ENCODE measurements at places on chromosomes 4 and X.

- H3K27me3 ChIP-seq = no peaks in the 10 kb centered on the region
- H3K27ac ChIP-seq = no peak overlapping the region
- no peaks in the 10 kb centered on the region for H3K4me1 ChIP-seq
- no peak overlapping the region for H3K4me3 ChIP-seq
- DNase-seq = no peak
Observed at GRCh38 chrX:1932231-1932630, 317.4 kb downstream of the ASMT start.

DNA sequence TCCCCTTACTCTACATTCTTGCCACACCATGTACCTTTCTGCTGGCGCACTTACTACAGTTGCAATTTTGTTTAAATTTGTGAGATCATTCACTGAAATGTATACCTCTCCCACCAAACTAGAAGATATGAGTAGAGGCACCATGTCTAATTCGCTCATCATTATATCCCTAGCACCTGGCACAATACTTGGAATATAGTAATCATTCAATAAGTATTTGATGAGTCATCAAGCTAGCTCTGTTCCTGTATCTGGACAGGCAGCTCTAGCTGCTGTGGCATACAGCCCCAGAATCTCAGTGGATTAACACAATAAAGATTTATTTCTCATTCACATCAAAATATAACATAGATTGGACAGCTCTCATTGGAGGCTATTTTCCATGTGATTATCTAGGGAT lies 245.9 kb downstream of the IDS start:
- no peaks in the 10 kb centered on the region for H3K36me3 ChIP-seq
- DNase-seq = no peak
- H3K27me3 ChIP-seq = no peaks in the 10 kb centered on the region
- no peak overlapping the region for H3K27ac ChIP-seq
- H3K4me3 ChIP-seq = no peak overlapping the region

DNA sequence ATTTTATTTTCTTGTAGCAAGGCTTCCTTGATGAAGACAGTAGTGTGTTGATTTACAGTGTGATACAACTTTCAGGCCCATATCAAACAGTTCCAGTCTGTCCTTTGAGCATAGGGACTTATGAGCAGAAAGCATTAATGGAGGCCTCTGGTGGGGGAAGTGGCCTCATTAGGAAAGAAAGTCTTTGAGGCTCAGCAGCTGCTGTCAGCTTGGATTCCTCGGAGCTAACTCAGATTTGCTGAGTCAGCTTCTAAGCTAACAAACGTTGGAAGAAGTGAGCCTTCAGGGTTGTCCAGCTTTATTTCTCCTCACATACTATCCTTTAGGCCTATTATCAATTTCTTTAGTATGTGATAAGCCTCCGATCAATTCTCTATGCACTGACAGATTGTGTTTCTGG lies 15.8 kb upstream of the SFRP2 start:
- no peak overlapping the region for H3K27ac ChIP-seq
- no peaks in the 10 kb centered on the region for H3K4me1 ChIP-seq
- no peaks in the 10 kb centered on the region for H3K36me3 ChIP-seq
- no peak overlapping the region for H3K4me3 ChIP-seq
- no peak for DNase-seq
- H3K27me3 ChIP-seq = peaks cover 3% of the 10 kb centered on the region

- H3K36me3 ChIP-seq = peaks cover 9% of the 10 kb centered on the region
- no peak overlapping the region for H3K4me3 ChIP-seq
- H3K27me3 ChIP-seq = no peaks in the 10 kb centered on the region
- peaks cover 3% of the 10 kb centered on the region for H3K4me1 ChIP-seq
Observed at GRCh38 chr4:168886351-168886750, 123.7 kb downstream of the CBR4 start.

- no peaks in the 10 kb centered on the region for H3K4me1 ChIP-seq
- no peaks in the 10 kb centered on the region for H3K27me3 ChIP-seq
Observed at GRCh38 chr4:72208421-72209075, 176.7 kb downstream of the NPFFR2 start.

DNA sequence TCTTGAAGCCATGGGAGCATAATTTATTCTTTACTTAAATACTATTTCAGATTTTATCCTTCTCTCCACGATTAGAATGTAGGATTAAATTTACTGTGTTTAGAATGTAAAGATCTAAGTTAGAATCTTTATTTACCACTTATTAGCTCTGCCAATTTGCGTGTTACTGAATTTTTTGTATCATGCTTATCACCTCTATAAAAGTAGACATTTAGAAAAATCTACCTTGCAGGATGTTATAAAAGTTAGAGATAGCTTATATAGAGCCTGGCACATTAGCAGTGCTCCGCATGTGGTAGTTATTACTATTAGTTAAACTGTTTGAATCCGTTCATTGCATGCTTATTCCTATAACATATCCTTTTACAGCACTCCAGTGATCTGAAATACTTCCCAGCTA lies 97.9 kb downstream of the BANK1 start:
- H3K36me3 ChIP-seq = no peaks in the 10 kb centered on the region
- no peak overlapping the region for H3K27ac ChIP-seq
- DNase-seq = no peak
- H3K4me1 ChIP-seq = no peaks in the 10 kb centered on the region

GRCh38 chr4:101277671-101278070 lies 69.7 kb downstream of the PPP3CA start:
- H3K4me3 ChIP-seq = no peak overlapping the region
- no peaks in the 10 kb centered on the region for H3K36me3 ChIP-seq
- H3K27ac ChIP-seq = no peak overlapping the region
- no peak for DNase-seq
- H3K4me1 ChIP-seq = peaks cover 4% of the 10 kb centered on the region

- no peaks in the 10 kb centered on the region for H3K27me3 ChIP-seq
- H3K4me3 ChIP-seq = no peak overlapping the region
- peaks cover 4% of the 10 kb centered on the region for H3K4me1 ChIP-seq
- no peak overlapping the region for H3K27ac ChIP-seq
Observed at GRCh38 chrX:46444011-46444410, 101.2 kb downstream of the ZNF674 start.

GRCh38 chr4:1732911-1733310 lies 11.6 kb downstream of the TACC3 start:
- peaks cover 94% of the 10 kb centered on the region for H3K36me3 ChIP-seq
- no peaks in the 10 kb centered on the region for H3K27me3 ChIP-seq
- no peaks in the 10 kb centered on the region for H3K4me1 ChIP-seq
- no peak for DNase-seq
- no peak overlapping the region for H3K4me3 ChIP-seq

- DNase-seq = no peak
- H3K4me3 ChIP-seq = no peak overlapping the region
Observed at GRCh38 chr4:109629775-109630174, 69.7 kb downstream of the MCUB start.

GRCh38 chrX:124113621-124114600 lies 152.4 kb downstream of the STAG2 start:
- no peak overlapping the region for H3K4me3 ChIP-seq
- no peak for DNase-seq
- no peak overlapping the region for H3K27ac ChIP-seq
- no peaks in the 10 kb centered on the region for H3K36me3 ChIP-seq
- no peaks in the 10 kb centered on the region for H3K4me1 ChIP-seq
- H3K27me3 ChIP-seq = no peaks in the 10 kb centered on the region

DNA sequence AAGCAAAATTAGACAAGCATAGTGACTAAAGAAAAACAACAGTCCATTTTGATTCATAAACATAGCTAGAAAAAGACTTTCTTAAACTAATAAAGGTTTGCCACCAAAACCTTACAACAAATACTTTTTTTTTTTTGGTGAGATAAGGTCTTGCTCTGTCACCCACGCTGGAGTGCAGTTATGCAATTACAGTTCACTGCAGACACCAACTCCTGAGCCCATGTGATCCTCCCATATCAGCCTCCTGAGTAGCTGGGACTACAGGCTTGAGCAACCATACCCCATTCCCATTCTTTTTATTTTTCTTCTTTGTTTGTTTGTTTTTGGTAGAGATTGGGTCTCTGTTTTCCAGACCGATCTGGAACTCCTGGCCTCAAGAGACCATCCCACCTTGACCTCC lies 247.2 kb upstream of the ADGRL3 start:
- H3K36me3 ChIP-seq = no peaks in the 10 kb centered on the region
- H3K4me3 ChIP-seq = no peak overlapping the region
- no peak overlapping the region for H3K27ac ChIP-seq
- DNase-seq = no peak
- no peaks in the 10 kb centered on the region for H3K27me3 ChIP-seq

GRCh38 chr4:154982187-154983047 lies 201.3 kb downstream of the RBM46 start:
- H3K4me1 ChIP-seq = no peaks in the 10 kb centered on the region
- DNase-seq = peak; percentile 2
- H3K27ac ChIP-seq = no peak overlapping the region
- no peak overlapping the region for H3K4me3 ChIP-seq
- no peaks in the 10 kb centered on the region for H3K27me3 ChIP-seq

DNA sequence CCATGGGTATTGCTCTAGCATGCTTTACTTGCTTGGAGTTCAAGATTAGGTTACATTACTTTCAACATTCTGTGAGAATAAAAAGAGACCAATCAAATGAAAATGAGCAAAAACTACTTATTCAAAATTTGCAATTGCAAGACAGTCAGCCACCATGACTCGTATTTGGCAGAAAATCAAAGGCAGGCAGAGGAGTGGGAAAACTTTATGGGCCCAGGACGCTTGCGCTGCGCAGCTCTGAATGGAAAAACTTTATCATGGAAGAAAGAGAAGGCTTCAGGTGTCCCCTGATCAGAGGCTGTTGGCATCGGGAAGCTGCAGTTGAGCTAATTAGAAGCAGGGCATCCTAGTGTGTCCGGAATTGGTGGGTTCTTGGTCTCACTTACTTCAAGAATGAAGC lies 250.6 kb downstream of the USP46 start:
- H3K36me3 ChIP-seq = no peaks in the 10 kb centered on the region
- DNase-seq = no peak
- no peak overlapping the region for H3K4me3 ChIP-seq
- no peaks in the 10 kb centered on the region for H3K4me1 ChIP-seq
- no peaks in the 10 kb centered on the region for H3K27me3 ChIP-seq
- H3K27ac ChIP-seq = no peak overlapping the region

- no peak overlapping the region for H3K4me3 ChIP-seq
- no peaks in the 10 kb centered on the region for H3K4me1 ChIP-seq
Observed at GRCh38 chr4:111213531-111213930, 590.7 kb upstream of the PITX2 start.

- no peaks in the 10 kb centered on the region for H3K4me1 ChIP-seq
- H3K27me3 ChIP-seq = no peaks in the 10 kb centered on the region
- H3K36me3 ChIP-seq = no peaks in the 10 kb centered on the region
- DNase-seq = no peak
- H3K27ac ChIP-seq = no peak overlapping the region
- no peak overlapping the region for H3K4me3 ChIP-seq
Observed at GRCh38 chr4:182192511-182193181, 50.6 kb upstream of the TENM3 start.

DNA sequence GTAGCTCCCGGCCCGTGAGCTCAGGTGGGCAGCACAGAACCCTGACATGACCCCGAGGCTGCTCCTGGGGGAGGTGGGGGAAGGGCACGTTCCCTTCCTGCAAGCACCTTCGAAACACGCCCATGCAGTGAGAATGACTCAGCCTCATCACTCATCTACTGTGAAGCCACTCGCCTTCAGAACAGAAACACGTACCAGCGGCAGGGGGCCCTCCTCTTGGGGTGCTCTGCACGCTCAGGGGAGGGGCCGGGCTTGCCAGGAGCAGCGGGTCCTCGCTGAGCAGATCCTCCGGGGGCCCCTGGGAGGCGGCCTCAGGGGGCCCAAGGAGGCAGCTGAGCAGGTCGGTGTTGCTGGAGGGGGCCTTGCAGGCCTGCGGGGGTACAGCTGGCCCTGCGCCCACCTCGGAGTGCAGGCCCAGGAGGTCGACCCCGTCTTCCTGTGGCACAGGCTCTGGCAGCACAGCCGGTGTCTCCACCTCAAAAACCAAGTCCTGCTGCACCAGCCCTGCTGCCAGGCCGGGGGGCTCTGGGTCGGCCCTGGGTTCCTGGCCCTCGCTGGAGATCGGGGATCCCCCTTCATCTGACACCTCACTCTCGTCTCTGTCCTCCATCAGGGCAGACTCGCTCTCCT lies 40.9 kb upstream of the CPLX1 start:
- H3K4me3 ChIP-seq = no peak overlapping the region
- H3K4me1 ChIP-seq = no peaks in the 10 kb centered on the region
- H3K27me3 ChIP-seq = no peaks in the 10 kb centered on the region
- no peak overlapping the region for H3K27ac ChIP-seq

DNA sequence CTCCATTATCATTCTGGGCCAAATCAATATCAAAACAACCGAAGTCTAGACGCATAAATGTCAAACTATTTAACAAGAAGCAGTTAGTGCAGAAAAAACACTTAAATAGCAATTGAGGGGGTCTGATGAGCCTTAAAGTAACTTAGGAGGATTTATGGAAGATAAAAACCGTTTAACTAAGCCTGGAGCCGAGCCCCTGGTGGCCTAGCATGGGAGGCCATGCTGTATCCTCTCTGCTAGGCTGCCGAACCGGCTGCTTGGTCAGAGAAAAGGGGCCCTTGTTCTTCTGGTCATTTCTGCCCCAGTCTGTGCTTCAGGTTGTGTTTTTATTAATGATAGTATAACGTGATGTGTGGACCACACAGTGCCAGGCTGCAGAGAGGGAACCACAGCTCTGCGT lies 72.4 kb downstream of the CPZ start:
- no peak overlapping the region for H3K4me3 ChIP-seq
- no peak overlapping the region for H3K27ac ChIP-seq
- H3K4me1 ChIP-seq = no peaks in the 10 kb centered on the region
- H3K36me3 ChIP-seq = no peaks in the 10 kb centered on the region
- H3K27me3 ChIP-seq = no peaks in the 10 kb centered on the region

GRCh38 chrX:133749370-133749769 lies 236.0 kb downstream of the GPC3 start:
- H3K36me3 ChIP-seq = no peaks in the 10 kb centered on the region
- H3K27ac ChIP-seq = peak overlapping the region; percentile 42
- peak; percentile 24 for DNase-seq

GRCh38 chrX:96211953-96212352 lies 472.7 kb upstream of the DIAPH2 start:
- no peak for DNase-seq
- no peaks in the 10 kb centered on the region for H3K4me1 ChIP-seq
- no peak overlapping the region for H3K27ac ChIP-seq
- no peak overlapping the region for H3K4me3 ChIP-seq

DNA sequence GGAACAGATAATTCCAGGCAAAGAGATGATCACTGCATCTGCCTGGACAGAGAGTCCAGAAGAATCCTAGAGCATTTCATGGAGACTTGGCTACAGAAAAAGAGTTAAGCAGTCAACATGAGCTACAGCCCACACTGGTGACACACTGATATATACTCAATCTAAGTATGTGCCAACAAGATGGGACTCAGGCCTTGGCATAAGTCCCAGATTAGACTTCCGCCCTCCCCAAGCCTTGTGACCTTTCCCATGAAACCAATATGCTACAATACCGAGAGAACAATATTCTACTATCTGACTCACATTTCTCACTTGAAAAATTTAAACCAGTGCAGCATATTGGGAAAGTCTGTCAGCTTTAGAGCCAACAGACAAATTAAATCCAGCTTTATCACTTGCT lies 65.7 kb upstream of the SLITRK2 start:
- H3K36me3 ChIP-seq = no peaks in the 10 kb centered on the region
- H3K4me3 ChIP-seq = no peak overlapping the region
- no peaks in the 10 kb centered on the region for H3K4me1 ChIP-seq

DNA sequence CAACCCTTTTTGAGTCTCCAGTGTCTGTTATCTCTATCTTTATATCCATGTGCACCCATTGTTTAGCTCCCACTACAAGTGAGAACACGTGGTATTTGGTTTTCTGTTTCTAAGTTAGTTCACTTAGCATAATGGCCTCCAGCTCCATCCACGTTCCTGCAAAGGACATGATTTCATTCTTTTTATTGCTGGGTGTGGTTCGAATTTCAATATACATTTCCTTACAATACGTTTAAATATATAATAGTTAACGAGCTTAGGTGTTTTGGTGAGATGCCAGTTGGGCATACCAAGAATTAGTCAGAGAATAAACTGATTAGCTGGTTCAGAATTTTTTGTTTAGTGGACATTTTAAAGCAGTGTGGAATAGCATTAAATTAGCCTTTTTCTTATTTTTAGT lies 196.7 kb downstream of the CFAP47 start:
- no peaks in the 10 kb centered on the region for H3K27me3 ChIP-seq
- no peak overlapping the region for H3K4me3 ChIP-seq
- no peak for DNase-seq
